Activated T-helper 2 cell treated with anti-CD3 and anti-CD28 coated beads, Interferon-gamma antibody, Interleukin-2, Interleukin-4, amounts not matched to agents 10 μg/mL and 5 μg/mL and 100 μg/mL, durations not matched to agents 14 hours and 24 hours and 36 hours (primary cell): ENCODE measurements at places on chromosomes 11 and 22.
A peak's percentile ranks its signal among the peaks of the same experiment; 100 is the strongest.

GRCh38 chr11:80727315-80727714 is 1286.5 kb upstream of the TENM4 start:
- DNase-seq, result no peak

GRCh38 chr22:24108073-24108472 is 73.2 kb upstream of the SUSD2 start:
- DNase-seq, result no peak

- no peak for DNase-seq
Measured at GRCh38 chr11:122317305-122317704, 201.3 kb upstream of the BLID start.

DNA sequence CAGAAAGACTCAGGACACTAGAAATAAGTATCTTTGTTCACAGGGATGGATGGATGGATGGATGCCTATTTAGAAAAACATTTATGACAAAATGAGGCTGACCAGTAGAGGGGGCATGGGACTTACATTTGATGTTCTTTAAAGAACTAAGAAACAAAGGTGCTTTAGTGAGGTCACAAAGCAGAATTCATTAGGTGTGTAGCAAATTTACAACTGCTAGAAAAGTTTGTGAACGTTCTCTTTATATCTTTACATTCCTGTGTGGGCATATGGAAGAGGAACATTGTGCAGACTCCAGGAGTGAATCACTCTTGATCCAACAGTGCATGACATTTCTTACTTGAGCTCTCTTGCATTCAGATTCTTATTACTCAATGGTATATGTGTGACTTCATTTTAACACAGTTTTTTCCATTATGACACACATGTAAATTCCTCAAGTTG is 15.8 kb upstream of the SIK2 start:
- no peak for DNase-seq

- DNase-seq, result peak; percentile 67
Measured at GRCh38 chr11:62671608-62672389, at the start of the genes LBHD1 and UQCC3. LBHD1 (minus strand) TSS chr11:62672267; CDS start chr11:62670031, 2,236 bp downstream. UQCC3 (plus strand) TSS chr11:62671673; CDS start chr11:62671746, 73 bp downstream.

DNA sequence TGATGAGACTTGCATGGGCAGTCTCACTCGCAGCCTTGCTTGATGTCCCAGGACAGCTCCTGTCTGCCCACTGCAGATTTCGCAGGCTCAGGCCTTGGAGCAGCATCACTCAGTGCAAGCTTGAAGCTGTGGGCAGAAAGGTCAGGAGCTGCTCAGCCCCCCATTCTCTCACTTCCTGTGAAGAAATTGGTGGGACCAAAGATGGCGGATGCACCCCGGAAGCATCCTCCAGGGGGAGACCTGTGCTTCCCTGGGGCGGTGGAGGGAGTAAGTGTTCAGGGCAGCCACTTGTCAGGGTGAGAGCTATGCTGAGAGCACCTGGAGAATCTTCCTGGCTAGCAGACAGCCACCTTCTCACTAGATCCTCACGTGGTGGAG is 11.3 kb downstream of the PLAAT2 start:
- no peak for DNase-seq

- no peak for DNase-seq
Measured at GRCh38 chr11:8802251-8802650, 108.7 kb upstream of the AKIP1 start.

DNA sequence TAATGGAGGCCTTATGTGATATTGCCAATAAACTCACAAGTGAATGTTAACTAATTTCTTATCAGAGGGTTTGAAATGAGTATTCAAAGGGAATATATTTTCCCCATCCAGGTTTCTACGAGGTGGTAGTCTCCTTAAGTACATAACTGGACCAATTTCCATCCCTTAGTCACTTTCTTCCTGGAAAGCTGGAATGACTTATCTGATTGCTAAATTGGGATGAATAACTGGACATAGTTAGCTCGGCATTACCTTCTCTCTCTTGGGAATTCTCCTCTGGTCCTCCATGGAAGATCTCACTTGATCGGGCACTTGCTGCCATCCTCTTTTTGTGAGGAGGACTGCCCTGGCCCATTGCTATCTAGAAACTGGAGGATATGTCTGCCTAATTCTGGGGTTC is 109.1 kb downstream of the TRPC6 start:
- DNase-seq, result no peak

DNA sequence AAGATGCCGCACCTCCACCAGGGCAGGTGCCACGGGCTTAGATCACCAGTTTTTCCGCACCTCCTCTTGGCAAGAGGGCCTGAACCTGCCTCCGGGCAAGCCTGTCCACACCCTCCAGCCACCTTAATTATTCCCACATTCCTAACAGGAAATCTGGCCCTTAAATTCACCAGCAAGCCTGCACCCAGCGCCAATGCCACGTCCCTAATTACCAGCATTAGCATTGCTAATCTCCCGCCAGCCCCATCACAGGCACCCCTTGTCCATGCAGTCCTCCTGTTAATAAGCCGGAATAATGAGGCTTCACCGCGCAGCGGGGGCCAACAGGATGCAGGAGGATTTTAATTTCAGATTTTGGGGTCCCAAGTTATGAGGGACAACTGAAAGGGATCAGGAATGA is 69.7 kb downstream of the PHF21B start:
- DNase-seq, result no peak

- DNase-seq, result no peak
Measured at GRCh38 chr11:125451400-125452124, 44.5 kb downstream of the FEZ1 start.

DNA sequence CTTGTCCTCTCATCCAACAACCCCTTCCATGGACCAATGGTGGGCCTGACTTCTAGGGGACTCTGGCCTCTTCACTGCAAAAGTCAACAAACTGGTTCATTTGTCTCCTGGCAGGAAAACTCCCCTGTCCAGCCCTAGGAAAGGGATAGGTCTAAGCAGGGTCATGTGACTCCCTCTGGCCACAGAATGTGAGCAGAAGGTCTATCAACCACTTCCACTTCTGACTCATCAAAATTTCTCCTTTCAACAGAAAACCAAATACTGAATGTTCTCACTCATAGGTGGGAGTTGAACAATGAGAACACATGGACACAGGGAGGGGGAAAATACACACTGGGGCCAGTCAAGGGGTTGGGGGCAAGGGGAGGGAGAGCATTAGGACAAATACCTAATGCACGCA is 1.3 kb upstream of the ISX start:
- DNase-seq, result no peak

DNA sequence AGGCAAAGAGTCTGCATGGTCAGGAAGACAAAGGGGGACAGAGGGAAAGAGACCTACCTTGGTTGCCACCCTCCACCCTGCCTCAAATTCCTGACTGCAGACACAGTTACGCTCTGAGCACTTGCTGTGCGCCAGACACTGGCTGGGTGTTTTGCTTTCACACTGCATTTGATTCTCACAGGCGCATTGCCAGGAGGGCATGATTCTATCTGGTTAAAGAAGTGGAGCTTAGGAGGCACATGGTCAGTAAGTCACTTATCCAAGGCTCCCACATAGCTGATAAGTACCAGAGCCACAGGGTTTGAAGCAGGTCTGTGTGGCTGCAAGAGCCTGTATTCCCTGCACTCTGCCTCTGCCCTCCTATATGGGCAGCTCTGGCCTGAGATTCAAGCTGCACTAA is 103.9 kb downstream of the TIMP3 start:
- no peak for DNase-seq

GRCh38 chr11:112901924-112902323 is 59.3 kb upstream of the NCAM1 start:
- no peak for DNase-seq

DNA sequence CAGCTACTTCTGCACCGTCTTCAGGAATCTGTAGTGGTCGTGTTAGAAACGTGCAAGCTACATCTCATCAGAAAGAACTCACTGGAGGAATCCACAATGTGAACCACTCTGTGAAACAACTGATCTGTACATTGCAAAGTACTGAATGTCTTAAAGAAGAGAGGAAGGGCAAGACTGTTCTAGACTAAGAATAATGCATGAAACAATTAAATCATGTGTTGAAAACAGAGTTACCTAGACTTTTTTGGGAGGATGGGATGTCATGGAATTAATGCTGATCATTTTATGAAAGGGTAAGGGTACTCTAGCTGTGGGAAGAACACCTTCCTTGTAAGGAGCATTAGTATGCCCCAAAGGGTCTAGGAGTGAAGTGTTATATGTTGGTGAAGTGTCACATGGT is 60.6 kb upstream of the YPEL1 start:
- DNase-seq, result no peak

DNA sequence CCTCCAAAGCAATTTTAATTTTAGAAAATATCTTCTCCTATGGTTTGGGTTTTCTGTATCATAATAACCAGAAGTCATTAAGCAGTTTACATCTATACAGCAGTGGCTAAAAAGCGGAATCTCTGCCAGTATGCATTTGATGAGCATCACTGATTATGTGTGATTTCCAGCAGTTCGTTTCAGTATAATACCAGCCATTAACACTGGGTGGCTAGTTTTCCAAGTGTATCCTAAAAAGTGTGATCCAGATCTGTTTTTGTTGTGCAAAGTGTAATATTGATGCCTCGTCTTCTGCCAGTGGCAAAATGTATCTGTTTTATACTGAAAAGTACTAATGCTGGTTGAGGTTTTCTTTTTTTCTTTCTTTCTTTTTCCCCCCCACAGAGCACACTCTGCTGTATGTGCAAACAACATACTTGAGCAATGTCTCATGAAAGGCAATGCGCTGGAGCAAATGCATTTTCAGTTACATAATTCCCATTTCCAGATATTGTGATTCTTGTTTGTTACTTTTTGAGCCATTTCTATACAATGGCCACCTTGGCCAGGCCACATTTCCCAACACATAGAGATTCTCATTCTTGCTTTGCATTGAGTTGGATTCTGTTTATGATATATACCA is 64.2 kb downstream of the SLC36A4 start:
- DNase-seq, result no peak

- no peak for DNase-seq
Measured at GRCh38 chr22:32564170-32565001, 89.8 kb downstream of the FBXO7 start.

DNA sequence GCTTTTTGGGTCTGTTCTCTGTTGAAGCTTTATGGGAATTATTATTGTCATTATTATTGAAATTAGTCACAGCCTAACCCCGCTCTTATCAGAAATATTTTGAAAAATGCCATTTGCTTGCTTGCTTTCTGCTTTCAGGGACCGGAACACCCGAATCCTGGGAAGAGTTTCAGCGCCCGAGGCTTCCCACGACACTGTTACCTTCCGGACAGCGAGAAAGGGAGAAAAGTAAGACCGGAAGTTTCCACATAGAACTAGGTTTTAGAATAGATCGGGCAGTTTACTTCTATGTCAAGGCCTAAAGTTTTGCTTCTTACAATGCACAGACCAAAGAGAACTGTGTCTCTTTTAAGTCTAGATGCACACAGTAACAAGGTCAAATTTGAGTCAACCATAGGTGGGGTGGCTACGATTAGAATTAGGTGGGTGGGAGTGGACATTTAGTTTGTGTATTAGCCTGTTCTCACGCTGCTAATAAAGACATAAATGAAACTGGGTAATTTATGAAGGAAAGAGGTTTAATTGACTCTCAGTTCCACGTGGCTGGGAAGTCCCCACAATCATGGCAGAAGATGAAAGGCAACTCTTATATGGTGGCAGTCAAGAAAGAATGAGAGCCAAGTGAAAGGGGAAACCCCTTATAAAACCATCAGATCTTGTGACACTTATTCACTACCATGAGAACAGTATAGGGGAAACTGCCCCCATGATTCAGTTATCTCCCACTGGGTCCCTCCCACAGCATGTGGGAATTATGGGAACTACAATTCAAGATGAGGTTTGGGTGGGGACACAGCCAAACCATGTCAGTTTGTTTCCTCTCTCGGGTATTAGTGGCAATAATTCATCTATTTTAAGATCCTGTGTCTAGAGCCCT is 12.9 kb downstream of the MPEG1 start:
- no peak for DNase-seq

DNA sequence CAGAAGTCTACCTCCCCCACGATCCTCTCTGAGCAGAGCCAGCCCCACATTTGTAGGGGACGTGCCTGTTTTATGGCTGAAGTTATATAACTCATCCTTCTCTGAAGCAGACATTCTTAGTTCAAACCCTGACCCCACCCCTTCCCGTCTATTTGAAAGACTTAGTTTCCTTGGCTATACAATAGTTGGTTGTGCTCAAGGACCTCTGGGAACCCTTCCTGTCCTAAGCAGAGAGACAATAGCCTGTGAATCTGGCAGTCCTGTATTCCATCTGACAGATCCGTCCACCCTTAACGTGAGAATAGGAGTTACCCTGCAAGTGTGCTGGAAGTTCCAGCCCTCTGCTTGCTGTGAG is 75.2 kb downstream of the MN1 start:
- DNase-seq, result no peak

GRCh38 chr22:47551431-47551775 is 789.0 kb downstream of the TBC1D22A start:
- DNase-seq, result no peak

GRCh38 chr11:129453293-129453721 is 77.7 kb downstream of the BARX2 start:
- no peak for DNase-seq

DNA sequence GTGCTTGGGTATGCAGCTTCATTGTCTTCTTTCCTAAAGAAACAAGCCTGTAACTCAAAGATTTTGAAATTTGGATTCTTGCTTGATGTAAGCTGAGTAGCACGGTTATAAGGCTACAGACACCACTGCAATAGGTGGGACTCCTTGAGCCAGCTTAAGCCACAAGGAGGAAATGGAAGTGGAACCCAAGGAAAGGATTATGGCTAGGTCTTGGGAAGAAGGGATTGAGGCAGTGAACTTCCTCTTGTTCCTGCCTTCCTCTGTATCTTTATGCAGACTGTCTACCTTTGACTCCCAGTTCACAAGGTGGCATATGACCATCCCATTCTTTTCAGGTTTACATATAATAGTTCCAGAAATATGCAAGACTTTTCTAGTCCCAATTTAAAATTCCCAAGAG is 72.3 kb downstream of the BDNF start:
- no peak for DNase-seq

DNA sequence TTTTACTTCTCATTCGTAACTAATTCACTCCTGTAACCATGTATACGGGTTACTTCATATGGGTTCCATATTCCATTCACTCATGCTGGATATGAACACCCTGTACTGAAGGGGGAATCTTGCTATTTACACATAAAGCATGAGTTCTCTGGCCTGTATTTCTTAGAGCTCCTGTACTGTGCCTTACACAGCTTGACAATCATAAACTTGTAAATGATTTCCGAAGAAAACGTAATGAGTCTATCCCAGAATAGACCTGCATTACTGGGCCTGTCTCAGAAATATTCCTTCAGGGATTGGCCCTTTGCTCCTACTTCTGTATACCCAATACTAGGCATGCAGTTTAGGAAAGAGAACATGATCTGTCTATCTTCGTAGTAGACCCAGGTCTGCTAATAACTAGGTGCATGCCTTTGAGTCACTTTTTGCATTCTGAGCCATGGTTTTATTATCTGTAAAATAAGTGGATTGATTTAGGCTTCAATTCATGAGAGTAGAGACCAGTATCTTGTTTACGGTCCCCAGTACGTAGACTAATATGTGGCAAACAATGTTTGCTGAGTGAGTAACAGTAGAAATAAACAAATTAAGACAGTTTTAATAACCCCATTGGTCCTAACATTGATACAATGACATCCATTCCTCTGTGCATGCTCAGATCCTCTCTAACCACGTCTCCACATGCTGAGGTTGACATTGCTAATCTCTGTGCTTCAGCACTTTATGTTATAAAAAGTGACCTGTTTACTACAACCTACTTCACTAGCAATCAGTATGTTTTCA is 1.2 kb downstream of the CCDC34 start:
- DNase-seq, result no peak

GRCh38 chr11:74010306-74011300 is 1.7 kb upstream of the UCP3 start:
- no peak for DNase-seq

GRCh38 chr11:2400762-2401435 is 349 bp downstream of the TSSC4 start:
- DNase-seq, result no peak
